ENCODE measurements at places on chromosomes 1 and 21.
A peak's percentile ranks its signal among the peaks of the same experiment; 100 is the strongest.

DNA sequence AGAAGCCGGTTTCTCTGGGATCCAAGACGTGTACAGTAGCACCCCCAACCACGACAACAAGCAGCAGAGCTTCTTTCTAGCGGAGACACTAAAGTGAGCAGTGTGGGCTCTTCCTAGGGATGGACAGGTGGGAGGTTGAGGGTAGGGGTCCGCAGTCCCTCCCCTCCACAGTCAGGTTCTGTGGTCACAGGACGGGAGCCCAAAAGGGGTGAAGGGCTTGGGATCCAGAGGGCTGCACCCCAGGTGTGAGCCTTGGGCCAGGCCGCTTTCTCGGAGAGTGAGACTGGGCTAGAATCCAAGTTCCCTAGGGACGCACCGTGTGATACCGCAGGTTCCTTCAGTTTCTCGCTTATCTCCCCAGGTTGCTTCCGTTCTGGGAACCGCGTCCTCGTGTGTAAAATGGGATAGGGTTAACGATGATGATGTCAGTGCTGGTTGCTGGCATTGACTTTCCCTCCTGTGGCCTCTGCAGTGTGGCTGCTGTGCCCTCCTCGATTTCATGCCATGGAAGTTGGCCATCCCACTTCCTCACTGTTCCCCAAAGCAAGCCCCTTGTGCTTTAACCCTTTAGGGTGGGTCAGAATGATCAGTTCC lies 17.3 kb upstream of the SELENON start:
- DNase-seq, result no peak

GRCh38 chr21:41213021-41213420 lies 45.1 kb downstream of the BACE2 start:
- no peak for DNase-seq

DNA sequence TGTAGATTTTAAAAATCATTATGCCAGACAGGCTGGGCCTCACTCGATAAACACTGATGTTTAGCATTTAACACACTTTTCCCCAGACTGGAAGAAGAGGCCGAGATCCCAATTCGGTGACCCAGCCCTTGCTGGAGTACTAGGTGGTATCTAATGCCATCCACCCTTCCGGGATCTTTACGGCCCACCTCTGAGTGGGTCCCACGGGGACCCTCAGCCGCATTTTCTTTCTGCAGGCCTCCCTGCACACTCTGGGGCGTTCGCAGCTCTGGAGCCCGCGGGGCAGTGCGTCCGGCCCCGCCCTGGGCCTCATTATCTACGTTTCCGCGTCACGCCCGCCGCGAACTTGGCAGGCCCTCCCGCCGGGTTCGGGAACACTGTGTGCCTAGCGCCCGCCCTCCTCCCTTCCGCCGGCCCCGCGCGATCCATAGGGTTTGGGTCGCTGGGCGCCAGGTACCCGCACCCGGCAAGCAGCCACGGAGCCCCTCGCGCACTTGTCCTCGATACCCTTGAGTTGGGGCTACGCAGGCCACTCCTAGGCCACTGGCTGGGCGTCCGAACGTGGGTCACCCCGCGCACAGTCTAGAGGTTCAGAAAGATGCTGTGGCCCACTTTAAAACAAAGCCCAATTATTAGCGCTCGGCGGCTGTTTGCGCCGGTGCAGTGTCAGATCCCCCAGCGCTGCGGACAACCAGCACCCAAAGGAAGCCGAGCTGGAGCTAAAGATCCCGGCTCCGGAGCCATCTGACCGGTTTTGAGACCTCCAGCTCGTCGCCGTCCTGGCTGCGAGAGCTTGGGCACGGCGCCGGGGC lies 950 bp upstream of the EVA1C start:
- DNase-seq, result peak; percentile 70

DNA sequence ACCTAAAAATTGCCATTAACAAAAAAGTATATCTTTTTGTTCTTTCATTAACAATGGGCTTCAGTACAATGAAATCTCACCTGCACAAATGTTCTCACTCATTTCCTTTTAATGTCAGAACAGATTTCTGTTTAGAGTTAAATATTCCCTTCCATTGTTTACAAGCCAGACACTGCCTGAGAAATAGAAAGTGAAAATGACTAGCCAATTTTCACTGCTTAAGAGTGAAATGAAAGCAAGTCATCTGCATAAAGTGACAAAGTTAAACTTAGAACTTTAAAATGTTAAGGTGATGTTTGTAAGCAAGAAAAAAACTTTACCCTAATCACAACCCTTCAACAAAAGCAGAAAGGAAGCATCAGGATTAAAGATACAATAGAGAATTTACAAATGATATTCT lies 27.5 kb downstream of the COA6 start:
- DNase-seq, result peak; percentile 43

- DNase-seq, result no peak
Observed at GRCh38 chr21:24255591-24255990, 1351.7 kb downstream of the MRPL39 start.

GRCh38 chr1:3163356-3163755 lies 94.4 kb downstream of the PRDM16 start:
- no peak for DNase-seq

DNA sequence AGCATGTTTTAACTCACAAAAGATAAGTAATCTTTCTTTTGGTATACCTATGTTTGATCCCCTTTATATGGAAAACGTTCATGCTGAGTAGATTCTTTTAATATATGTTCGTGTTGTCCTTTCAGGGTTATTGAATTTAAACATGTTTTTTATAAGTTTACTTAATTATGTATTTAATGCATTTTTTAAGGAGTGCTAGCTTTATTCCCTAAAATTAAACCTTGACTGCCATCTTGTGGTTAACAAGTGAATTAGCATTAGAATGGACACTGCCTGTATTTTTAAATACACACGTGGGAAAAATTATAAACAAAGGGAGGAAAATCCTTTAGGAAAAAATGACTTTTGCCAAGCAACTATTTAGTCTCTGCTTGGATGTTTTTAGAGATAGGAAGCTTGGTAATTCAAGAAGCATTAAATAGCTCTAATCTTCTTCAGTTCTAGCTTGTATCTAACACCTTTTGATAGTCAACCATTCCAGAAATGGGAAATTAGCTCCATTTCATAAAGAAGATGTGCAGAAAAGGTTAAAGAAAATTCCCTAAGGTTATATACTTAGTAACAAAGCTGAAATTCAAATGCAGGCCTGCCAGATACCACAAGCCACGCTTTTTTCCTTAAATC lies 43.0 kb downstream of the UBE2U start:
- peak; percentile 65 for DNase-seq

DNA sequence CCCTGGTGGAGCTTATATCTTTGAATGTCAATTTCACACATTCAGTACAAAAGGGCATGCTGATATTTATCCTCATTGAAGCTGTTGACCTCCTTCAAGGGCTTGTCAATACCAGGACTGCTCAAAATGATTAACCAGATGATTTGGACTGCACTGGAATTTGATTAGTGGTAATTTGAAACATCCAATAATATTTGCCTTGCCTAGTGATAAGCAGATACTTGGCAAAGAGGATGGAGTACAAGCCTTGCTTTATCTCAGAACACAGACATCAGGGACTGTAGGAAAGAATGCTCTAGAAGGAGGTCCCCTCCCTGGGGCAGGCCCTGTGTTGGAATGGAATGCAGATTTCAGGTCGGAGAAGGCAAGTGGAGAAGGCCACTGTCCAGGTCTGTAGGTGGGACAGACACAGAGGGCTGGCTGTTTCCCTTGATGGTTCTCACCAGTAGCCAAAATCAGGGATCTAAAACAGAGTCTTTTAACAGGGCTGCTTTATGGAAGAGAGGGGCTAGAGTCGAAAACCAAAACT lies 64.8 kb upstream of the ZNF648 start:
- DNase-seq, result no peak

GRCh38 chr1:167457936-167458584 lies 60.3 kb downstream of the CD247 start:
- no peak for DNase-seq

- DNase-seq, result no peak
Observed at GRCh38 chr21:30758306-30758705, 3.1 kb upstream of the KRTAP21-1 start.

- no peak for DNase-seq
Observed at GRCh38 chr1:233078396-233078795, 128.0 kb downstream of the NTPCR start.

- peak; percentile 84 for DNase-seq
Observed at GRCh38 chr1:8047686-8048445, 21.8 kb upstream of the ERRFI1 start.

DNA sequence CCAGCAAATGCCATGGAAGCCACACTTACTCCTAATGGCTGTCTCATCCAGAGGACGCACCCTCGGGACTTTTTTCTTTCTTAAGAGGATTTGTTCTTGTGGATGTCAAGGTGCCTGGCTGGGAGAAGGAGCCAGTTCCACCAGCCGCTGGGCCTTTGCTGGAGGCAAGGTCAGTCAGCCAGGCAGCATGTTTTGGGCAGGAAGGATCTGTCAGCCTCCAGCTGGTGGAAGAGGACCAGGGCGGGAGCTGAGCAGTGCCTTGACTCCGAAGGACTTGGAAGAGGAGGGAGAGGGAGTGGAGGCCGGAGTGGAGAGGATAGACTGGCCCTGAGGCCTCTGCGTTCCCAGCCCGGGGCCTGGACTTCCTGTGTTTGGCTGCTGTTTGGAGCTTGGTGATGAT lies 5.7 kb downstream of the IGSF5 start:
- DNase-seq, result no peak

GRCh38 chr1:54024358-54024757 lies 6.4 kb upstream of the LDLRAD1 start:
- no peak for DNase-seq

DNA sequence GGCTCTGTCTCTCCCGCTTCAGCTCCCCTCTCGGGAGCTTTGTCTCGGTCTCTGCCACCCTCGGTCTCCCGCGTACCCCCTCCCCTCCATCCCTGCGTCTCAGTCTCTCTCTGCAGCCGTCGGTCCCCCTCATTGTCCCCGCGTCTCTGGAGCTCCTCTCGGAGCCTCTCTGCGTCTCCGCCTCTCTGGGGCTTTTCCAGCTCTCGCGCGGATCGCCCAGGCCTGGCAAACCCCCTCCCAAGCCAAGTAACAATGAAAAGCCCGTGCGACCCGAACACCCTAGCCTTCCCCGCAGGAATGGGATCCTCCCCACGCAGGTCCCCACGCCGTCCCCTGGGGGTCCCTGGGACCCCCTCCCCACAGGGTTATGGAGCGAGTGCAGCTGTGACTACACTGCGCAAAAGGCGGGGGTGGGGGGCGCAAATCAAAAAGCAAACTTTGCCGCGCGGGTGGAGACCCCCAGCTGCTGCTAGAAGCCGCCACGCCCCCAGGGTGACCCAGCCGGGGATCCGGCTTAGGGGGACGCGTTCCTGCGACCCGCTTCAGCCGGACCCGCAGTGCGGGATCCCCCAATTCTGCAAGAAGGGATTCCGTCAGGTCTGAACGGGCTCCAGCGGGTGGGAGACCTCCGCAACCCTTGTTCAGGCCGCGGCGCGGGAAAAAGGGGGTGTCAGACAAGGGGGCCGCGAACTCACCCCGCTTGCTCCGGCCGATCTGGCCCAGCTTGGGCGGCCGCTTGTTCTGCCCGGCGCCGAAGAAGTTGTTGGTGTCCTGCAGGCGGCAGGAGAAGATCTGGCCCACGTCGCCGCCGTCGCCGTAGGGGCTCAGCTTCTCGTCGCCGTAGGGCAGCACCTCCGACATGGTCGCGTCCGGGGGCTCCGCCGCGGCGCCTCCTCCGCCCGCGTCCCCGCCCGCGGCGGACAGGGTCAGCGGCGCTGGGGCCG lies 1.2 kb downstream of the CAMK2N1 start:
- no peak for DNase-seq

GRCh38 chr1:156750191-156750672 lies 1.2 kb downstream of the HDGF start:
- DNase-seq, result no peak

GRCh38 chr1:18290740-18291412 lies 183.3 kb downstream of the IGSF21 start:
- DNase-seq, result no peak

DNA sequence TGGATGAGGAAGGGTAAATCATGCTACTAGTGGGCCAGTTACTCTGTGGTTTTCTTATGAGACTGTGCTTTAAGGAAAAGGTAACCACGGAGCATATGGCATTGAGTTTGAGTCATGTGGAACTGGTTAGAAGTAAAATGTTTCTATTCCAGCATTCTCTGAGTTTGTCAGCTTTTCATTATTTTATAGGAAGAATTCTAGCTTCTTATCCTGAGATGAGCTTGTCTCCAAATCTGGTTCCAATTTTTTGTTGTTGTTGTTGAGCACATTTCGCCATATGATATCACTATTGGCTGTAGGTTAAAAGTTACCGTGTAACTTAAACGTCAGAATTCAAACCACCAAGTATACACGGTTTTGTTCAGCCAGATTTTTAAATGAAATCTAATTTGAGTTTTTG lies 69.9 kb downstream of the ATF6 start:
- peak; percentile 45 for DNase-seq
